ENCODE measurements at places on chromosomes 12 and 14.

DNA sequence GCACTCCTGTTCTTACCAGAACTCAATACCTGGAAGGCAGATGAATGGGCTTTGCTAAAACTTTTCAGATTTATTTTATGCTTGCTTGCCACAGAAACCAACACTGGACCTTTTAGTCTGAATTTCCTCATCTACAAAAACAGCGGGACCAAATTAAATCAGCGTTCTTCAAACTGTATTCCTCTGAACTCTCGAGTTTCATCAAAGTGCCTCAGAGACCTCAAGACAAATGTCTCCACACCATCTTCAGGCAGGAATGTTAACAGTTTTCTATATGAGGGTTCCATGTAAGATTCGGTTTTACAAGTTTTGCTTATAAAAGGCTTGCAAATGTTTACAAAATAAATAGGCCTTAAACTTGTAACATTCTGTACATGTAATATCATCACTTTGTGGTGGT lies 74.6 kb downstream of the MED13L start:
- no peak for DNase-seq

DNA sequence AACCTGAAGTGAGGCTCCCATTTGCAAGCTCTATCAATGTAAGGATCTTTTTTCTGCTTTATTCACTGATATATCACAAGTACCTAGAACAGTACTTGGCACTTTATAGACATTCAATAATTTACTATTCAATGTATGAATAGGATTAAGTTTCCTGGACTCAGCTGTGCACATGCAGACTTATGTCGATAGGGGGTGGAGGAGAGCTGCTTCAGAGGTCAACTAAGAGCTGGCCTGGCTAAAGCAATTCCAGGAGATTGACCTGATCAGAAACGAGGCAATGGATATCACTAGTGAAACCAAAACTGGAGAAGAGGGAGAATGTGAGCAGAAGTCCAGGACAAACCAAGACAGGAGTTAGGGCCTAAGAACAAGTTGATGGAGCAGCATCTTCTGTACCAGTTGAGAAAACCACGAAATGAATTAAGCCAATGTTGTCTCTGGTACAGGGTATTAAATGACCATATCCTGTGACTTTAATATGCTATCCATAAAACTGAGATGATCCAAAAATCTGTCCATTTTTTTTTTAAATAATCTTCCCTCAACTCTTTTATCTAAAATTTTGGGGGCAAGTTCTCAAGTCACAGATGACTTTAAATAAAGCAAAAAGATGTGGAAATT lies 169.2 kb downstream of the PIK3C2G start:
- peak; percentile 42 for DNase-seq

DNA sequence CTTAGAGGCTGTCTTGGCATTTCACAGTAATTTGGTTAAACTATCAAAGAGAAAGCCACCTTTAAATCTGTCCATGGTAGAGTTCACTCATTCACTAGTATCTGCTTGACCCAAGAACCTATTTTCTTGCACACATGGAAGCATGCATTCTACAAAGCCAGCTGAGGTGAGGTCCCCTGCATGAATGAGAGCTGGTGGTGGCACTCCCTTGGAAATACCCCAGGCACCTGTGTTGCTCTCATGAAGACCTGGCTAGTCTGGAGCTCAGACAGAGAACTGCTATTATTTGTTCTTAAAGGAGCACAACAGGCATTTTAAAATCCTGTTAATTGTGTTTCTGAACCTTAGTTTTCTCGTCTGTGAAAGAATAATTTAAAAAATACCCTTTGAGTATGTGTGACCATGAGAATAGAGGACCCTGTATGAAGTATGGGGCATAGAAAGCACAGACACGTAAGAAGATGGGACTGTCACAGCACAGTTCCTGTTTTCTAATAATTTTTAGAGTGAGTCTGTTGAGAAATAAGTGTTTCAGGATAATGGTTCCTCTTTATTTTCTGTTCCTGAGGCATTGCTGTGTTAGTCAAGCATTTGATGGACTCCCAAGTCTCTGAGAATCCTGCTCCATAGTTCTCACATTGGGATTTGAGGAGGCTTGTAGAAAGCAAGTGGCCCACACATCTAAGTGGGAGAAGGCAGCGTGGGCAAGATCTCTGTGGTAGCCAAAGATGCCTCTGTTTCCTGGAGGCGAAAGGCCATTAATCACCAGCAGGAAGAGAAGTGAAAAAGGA lies 10.9 kb downstream of the RGS6 start:
- no peak for DNase-seq

DNA sequence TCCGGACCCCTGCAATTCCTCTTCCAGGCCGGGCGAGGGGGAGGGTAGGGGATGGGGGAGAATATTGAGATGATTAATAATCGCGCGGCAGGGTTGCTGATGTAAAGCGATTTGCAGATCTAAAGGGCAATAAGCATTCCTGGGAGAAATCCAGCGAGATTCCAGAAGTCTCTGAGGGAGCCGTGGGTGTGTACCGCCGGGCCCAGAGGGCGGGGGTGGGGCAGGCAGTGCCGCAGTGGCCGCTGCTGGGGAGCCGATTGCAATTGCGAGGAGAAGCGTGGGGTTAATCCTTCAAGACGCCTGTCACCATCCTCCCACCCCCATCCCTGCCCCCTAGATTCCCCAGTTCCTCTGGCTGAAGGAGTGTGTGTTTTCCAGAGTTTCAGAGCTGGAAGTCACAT lies 16.4 kb downstream of the FOS start:
- peak; percentile 66 for DNase-seq

GRCh38 chr14:22882529-22883172 lies 371 bp upstream of the REM2 start:
- DNase-seq: peak; percentile 78

GRCh38 chr14:63650256-63650952 lies 8.7 kb upstream of the WDR89 start:
- DNase-seq: no peak

- no peak for DNase-seq
Observed at GRCh38 chr14:64074961-64075612, 219.1 kb downstream of the ESR2 start.

GRCh38 chr14:44297437-44297836 lies 209.6 kb downstream of the FSCB start:
- DNase-seq: no peak

- DNase-seq: peak; percentile 26
Observed at GRCh38 chr12:12744546-12745305, 27.6 kb downstream of the CDKN1B start.

DNA sequence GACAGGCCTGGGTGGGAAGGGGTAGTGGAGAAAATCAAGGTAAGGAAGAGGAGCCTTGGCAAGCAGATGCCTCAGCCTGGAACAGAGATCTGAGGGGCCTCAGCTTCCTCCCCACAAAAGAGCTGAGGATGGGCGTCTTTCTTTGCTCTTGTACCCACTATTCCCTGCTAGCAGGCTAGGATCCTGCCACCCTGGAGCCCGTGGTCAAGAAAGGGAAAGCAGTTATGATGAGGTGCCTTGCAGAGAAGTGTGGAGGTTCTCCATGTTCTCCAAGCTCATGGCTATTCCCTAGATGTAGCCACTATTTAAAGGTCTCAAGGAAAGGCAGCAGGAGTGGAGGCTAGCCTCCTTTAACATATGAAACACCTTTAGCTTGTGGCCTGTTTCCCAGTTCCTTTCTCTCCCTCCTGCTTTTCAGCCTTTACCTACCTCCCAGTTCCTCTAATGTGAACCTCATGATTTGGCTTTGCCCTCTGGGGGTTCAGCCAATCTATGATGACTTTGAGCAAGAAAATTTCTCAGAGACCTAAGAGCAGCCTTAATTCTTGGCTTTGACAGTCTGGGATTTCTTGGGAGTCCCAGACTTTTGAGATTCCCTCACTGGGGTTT lies 1.1 kb downstream of the IKZF4 start:
- no peak for DNase-seq

GRCh38 chr12:24948420-24948756 lies 513 bp downstream of the BCAT1 start:
- no peak for DNase-seq

DNA sequence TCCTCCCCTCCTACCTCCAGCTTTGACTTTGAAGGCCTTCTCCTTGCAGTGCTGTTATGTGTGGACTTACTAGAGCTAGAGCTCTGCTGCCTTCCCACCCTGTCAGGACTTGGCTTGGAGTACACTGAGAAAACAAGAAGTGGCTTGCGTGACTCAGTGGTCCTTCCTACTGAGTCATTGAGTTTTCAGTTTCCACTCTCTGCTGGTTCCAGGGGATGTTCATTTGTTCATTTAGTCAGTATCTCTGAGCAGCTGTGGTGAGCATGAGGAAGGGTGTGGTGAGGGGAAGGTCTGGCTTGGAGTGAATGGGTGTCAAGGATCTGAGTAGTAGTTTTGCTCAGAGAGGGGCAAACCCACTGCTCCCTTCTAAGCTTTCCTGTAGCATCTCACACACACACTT lies 17.2 kb upstream of the ELK3 start:
- DNase-seq: no peak

GRCh38 chr14:84064316-84065125 lies 1465.4 kb upstream of the FLRT2 start:
- DNase-seq: no peak

- DNase-seq: no peak
Observed at GRCh38 chr12:130226771-130227170, 64.5 kb downstream of the FZD10 start.

DNA sequence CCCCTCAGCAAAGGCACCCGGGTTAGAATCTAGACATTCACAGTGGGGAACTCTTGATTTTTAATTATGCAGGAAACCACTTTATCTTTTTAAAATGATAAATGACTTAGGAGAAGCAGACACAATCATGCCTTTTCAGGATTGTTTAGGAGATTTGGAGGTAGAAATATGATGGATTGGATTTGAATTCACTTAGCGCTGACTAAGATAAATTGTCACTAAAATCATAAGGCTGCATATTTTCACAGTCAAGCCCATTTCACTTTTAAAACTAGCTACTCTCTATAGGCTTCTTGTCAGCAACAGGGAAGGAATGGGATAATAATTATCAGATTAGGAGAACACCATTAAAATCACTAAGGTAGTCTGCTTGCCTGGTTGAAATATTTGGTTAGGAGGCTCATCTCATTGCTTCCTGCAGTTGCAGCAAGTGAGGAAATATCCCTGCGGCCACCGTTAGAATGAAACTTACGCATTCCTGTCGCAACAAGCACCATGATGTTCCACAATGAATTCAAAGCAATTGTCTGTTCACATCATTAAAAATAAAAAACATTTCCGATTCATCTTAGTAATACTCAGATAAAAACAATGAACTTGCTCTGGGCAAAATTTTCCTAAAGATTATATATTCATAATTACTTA lies 31.9 kb downstream of the DACT1 start:
- no peak for DNase-seq

DNA sequence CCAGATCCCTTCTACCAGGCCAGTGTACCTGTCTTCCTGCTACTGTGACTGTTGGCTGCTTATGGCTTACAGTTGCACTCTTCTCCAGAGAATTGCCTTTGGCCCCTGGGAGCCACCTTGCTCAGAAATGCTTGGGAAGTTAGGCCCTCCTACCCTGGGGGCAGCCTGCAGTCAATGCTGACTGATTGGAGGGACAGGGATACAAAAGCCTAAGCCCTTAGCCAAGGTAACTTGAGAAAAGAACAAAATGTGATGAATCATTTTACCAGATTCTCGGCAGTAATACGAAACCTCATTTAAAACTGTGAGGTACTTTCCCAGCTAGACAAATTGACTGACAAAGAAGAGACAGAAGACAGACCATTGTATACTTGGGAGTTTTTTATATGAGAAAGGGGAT lies 47.3 kb downstream of the PTCSC3 start:
- DNase-seq: no peak

DNA sequence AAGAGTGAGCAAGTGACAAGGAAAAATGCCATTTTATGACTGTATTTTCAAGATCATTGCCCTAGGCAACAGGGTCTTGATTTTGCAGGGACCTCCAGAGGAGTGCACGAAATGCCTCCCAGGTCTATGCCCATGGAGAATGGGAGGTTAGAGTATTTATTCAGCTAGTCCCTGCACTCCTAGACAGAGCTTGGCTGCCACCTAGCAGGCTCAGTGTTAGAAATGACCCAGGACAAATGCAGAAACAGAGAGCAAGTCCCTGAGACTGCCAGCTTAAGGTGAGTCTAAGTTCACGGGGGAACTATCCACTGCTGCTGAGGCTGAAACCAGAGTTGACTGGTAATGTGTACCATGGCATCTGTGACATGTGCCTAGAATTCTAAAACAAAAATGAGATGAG lies 506.4 kb downstream of the MED13L start:
- DNase-seq: peak; percentile 39

DNA sequence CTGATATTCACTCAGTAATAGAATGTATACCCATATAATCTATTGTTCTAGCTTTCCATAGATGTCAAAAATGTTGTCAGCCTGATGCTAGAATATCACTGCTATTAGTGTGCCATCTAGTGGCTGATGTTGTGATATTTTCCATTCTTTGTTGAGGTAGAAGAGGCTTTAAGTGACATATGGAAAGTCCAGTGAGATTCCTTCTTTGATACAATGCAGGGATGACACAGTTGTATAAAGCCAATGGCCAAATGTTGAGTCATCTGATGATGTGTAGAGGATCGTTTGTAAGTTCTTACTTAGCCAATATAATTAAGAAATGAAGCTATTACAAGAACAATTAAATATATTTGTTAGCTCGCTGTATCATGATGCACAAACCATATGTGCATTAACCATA lies 58.1 kb upstream of the PCED1B start:
- peak; percentile 59 for DNase-seq

- DNase-seq: no peak
Observed at GRCh38 chr12:80791863-80792262, 75.2 kb downstream of the MYF5 start.

DNA sequence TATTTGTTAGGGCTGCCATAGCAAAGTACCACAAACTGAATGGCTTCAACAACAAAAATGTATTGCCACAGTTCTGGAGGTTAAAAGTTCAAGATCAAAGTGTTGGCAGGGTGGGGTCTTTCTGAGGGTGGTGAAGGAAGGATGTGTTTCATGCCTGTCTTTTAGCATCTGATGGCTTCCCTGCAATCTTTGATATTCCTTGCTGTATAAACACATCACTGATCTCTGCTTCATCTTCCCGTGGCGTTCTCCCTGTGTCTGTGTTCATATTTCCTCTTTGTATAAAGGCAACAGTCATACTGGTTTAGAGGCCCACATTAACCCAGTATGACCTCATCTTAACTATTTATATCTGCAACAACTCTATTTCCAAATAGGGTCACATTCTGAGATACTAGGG lies 167.5 kb downstream of the BTG1 start:
- DNase-seq: no peak

- no peak for DNase-seq
Observed at GRCh38 chr14:39847852-39848251, 415.6 kb upstream of the FBXO33 start.

- DNase-seq: no peak
Observed at GRCh38 chr14:105151838-105152793, 16.5 kb downstream of the JAG2 start.

GRCh38 chr12:64773386-64773785 lies 14.2 kb upstream of the GNS start:
- no peak for DNase-seq

DNA sequence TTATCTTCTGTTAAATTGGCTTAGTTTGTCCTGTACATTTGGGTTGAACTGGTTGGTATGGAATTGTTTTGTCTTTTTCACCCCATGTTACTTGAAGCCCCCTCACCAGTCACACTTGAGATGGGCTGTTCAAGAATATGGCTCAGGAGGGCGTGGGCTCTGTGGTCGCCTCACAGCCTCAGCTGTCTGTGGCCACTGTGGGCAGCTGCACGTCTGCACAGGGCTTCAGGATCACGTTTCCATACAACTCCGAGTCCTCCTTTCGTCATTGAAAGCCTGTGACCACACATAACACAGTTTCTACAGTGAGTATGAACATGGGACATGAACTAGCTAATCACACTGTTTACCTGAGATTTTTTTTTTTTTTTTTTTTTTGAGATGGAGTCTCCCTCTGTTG lies 81.3 kb downstream of the MOK start:
- DNase-seq: no peak

GRCh38 chr12:57632073-57632957 lies 686 bp downstream of the B4GALNT1 start:
- peak; percentile 91 for DNase-seq

Data from NCI-H1417 (cell line).